ENCODE measurements at places on chromosomes 12 and 14.

DNA sequence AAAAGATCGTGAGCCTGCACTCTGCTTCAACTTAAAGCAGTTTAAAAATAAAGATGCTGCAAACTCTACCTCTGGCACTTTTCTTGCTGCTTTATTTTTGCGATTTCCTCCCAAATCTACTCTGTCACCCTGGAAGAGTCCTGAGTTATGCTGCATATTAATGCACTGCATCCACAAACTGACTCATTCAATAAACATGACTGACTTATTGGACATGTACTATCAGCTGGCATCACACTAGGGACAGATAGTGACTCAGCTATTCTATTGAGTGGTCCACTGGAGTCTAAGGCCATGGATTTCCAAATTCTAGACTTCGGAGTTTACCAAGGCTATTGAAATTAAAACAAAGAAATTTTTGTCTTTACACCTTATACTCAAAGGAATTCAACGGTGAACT lies 90.7 kb upstream of the PTPRR start:
- no peak for DNase-seq

DNA sequence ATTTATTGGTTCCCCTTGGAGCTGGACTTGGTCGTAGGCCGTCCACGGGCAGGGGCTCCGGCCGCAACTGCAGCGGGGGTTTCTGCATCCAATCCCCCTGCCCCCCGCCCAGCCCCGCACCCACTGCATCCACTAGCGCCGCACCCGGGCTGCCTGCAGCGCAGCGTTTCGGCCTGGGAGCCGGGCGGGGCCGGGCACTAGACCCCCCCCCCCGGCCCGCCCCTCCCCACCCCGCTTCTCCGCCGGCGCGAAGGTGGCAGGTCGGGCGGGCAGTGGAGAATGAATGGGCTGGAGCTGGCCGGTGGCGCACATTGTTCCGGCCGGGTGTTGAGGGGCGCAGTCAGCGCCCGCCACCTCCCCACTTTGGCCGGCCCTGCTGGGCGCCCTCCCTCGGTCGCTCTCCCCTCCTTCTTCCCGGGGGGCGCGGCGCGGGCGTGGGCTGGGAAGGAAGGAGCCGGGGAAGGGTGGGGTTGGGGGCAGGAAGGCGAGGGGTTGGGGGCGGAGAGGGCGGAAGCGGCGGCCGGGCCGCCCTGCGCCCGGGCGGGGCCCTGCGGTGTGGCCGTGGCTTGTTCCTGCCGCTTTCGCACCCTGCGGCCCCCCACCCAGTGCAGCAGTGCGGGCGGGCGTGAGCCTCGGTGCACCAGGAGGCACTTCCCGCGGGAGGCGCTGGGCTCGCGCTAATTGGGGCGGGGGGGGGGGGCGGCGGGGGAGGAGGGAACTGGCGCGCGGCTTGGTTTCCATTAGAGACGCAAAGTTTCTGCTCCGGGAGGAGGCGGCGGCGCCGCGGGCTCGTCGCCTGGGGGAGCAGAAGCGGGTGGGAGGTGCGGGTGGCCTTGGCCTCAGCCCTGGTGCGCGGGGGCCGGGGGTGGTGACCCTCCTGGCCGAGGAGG lies 841 bp downstream of the CALM1 start:
- peak; percentile 51 for DNase-seq

DNA sequence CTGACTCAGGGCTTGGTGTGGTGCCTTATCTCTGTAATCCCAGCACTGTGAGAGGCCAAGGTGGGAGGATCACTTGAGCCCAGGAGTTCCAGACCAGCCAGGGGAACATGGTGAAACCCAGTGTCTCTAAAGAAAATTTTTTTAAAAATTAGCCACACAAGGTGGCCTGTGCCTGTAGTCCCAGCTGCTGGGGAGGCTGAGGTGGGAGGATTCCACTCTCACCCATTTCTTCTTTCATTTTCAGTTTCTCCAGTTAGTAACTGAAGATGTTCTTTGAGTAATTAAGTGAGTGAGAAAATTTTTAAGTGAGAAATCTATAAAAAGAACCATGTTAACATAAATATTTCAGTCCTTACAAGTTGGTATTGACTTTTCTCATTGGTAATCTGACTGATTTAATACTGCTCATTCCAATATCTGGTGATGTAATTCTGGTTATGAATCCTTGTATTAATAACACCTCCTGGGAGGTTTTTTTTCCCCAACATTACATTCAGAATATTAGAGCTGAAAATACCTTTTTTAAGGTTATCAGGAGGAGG lies 6.1 kb downstream of the METTL3 start:
- DNase-seq, result peak; percentile 13

DNA sequence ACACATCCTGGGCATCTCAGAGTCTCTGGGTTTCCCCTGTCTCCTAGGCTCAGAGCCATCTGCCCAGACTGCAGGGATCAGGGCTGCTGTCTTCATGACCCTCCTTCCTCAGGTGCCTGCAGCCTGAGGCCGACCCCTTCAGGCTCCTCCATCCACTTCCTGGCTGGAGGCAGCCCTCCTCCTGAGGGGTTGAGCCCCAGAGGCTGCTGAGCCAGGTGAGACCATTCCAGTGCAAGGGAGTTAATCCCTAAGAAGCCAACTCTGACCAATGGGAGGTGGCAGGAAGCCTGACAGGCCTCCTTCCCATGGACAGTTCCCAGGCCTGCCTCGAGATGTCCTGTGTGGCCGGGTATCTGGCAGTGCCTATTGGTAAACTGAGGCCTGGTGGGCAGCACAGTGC lies 8.4 kb upstream of the PPP4R4 start:
- DNase-seq, result no peak

DNA sequence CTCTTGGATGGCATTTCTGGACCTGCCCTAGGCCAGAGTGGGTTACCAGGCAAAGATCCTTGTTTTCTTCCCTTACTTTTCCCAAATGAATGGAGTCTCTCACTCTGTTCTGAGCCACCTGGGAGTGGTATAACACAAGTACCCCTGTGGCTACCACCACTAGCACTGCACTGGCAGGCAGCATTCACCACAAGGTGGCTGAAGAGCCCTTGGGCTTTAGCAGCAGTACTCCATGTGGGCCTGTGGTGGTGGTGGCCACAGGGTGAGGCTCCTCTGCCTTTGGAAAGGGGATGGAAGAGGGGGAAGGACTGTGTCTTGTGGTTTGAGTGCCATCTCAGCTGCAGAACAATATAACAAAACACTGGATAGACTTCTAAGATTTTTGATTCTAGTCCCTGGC lies 38.1 kb upstream of the LMNTD1 start:
- no peak for DNase-seq

- no peak for DNase-seq
Measured at GRCh38 chr12:124687174-124687902, 119.9 kb upstream of the NCOR2 start.

GRCh38 chr12:26803552-26803951 lies 29.4 kb downstream of the ITPR2 start:
- DNase-seq, result no peak

DNA sequence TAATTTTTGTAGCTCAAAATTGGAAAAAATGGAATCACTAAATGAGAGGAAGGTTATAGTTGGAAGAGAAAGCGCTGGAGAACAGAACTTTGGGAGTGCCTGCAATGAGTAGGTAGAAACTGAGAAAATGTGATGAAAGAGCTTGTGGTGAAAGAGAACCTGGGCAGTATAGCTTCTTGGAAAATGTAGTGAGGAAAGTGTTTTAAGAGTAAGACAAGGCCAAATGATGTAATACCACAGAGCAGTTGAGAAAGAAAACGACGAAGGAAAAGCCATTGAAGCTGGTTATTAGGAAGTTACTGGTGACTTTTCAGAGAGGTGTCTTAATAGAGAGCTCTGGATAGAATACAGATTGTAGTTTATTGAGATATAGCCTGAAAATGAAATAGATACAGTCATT lies 255.3 kb downstream of the AEBP2 start:
- no peak for DNase-seq

GRCh38 chr12:102993537-102993936 lies 36.1 kb downstream of the ASCL1 start:
- DNase-seq, result no peak

GRCh38 chr12:92533280-92533890 lies 169.4 kb upstream of the PLEKHG7 start:
- DNase-seq, result no peak

DNA sequence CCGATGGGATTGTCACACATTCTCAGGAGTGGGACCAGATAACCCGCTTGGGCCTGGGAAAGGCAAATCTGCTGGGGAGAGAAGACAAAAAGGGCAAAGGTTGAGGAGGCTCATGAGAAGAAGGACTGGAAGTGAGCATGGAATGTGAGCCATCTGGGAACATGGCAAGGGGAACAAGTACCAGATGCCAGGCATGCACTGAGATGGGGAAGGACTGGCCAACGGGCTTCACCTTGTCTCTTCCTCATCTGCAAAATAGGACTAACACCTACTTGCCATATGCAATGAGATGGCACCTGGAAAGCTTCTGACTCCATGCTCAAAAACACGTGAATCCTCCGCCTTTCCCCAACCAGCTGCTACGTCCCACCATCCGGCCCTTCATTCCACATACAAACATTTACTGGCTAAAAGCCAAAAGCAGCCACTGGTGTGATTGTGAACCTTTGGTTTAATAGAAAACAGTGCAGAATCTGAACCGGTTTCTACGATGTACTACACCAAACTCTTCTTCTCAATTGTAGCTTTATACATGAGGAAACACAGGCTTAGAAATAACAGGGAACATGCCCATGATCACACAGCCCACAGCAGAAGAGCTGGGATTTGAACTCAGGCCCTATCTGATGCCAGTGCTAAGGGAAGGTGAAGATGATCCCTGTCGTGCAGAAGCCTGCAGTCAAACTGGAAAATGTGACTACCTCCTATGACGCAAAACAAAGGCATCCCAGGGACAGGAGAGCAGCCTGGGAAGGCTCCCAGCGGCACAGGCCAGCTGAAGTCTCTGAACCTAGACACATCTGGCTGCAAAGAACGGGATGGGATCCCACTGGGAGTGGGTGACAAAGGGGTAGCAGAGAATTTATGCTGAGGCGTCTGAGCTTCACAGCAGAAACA lies 112.1 kb downstream of the TTC7B start:
- no peak for DNase-seq

- DNase-seq, result peak; percentile 28
Measured at GRCh38 chr14:55807053-55807880, 227.3 kb downstream of the KTN1 start.

DNA sequence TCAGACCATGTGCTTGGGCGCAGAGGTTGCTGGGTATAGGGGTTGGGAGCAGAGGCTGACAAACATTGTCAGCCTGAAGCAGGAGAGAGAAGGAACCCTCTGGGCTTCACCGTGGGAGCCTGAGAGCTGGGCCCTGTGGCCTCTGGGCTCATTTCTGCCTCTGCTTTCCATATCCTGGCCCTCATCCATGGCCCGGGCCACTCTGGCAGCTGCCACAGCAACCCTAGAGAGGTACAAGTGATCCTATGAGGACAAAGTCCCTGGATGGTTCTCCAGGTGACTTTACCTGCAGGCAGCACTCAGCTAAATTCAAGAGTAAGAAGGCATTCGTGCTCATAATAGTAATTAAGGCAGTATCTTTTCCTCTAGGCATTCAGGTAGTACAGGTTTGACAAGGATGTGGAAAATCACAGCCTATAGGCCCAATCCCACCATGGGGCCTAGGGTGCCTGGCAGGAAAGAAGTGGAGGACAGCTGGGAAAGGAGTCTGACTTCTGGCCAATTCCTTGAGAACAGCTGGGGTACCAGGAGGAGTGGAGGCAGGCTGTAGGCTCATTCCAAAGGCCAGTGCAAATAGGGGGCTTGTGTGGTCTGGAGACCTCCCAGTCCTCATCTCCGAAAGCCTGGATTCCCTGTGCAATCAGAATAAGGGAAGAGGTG lies 3.6 kb upstream of the TTC7B start:
- no peak for DNase-seq

DNA sequence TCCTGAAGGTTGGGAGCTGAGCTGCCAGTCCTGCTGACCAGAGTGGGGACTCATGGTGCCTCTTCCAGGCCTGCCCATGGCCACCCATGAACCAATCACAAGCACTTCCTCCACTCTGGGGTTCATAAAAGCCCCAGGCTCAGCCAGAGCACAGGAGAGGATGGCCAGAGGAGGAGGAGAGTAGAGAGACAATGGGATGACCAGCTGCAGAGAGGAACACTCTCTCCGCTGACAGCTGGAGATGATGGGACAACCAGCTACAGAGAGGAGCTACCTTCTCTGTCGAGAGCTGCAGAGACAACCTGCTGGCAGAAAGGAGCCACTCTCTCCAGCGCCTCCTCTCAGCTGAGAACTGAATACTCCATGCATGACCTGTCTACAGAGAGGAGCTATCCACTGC lies 886.1 kb downstream of the BCL11B start:
- DNase-seq, result no peak

- no peak for DNase-seq
Measured at GRCh38 chr12:115470526-115470925, 786.6 kb upstream of the TBX3 start.

DNA sequence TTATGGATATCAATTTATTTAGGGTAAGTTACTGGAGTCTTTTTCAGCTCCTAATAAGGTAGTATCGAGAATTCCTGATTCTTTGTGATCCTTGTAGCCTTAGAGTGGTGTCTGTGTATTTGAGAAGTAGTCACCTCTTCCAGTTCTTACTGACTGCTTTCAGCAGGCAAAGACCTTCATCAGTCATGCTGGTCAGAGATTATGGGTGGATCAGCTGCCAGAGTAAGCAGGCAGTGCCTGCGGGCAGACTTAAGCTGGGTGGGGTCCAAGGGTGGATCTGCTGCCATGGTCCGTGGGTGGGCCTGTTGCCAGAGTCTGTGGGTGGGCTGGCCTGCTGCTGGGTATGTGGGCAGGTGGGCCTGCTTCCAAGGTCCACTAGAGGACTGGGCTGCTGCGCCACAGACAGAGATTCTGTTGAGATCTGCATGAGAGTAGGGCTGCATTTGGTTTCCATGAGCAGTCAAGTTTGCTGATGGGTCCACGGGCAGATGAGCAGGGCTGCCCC lies 188.7 kb downstream of the ANO2 start:
- no peak for DNase-seq

DNA sequence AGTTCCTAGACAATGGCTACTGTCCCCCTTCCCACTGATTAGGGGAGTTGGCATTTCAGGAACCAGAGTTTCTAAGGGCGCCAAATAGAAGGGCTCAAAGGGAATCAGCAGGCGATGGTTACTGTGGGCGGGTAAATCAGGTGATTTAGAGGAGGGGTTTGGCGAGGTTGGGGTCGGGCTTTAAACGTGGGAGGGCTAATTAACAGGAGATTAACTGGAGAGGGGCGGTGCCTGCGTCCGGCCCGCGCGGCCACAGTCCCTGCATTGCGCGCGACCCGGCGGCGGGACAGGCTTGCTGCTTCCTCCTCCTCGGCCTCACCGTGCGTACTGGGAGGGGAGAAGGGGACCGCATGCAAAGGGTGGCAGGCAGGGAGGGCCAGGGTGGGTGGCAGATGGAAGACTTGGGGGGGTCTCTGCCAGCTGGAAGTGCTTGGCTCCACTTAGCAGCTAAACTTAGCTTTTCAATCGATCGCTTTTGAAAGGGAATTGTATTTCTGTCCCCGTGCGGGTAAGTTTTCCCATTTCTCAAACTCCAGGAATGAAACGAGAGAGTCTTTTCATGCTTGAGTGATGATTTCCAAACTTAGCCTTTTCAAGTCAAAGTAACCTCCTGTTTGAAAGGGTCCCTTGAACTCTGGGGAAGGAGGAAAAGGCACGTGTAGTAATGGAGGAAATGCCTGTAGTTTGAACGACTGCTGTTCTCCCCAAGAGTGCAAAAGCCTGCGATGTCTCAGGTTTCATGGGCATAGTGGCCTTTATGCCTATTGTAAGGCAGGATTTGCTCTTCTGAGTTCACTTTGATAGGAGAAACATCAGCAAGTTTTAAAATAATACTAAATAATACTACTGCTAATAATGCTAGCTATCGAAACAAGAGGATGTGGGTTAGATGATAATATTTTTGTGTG lies at the start of gene MGST1:
Gene MGST1, plus strand, starts transcription at position 255 of the 908 bp plus-strand sequence. CDS start 6,608 bp downstream, outside the sequence.
- no peak for DNase-seq

GRCh38 chr12:75437564-75437963 lies 43.0 kb upstream of the GLIPR1 start:
- DNase-seq, result no peak

- DNase-seq, result no peak
Measured at GRCh38 chr14:32559048-32559447, 229.9 kb downstream of the AKAP6 start.

Measured in stimulated activated CD4-positive, alpha-beta T cell treated with anti-CD3 and anti-CD28 coated beads, Interleukin-12 subunit alpha, Interleukin-12 subunit beta, amount 100 ng/mL, for 4 hours (primary cell).